ENCODE measurements at places on chromosomes 12 and 14. TPM values are rescaled to one million over a fixed set of nuclear protein-coding genes. Genes with fewer than 3 reads are reported as not detected.

The COQ10A gene
- 28.0 TPM for total RNA-seq

GRCh38 chr12:104410786-104411185 lies 46.0 kb upstream of the CHST11 start:
- DNase-seq: no peak

The GLI1 gene
- not detected for total RNA-seq

The SERPINA12 gene
- not detected for total RNA-seq

The NGB gene
- total RNA-seq: not detected

DNA sequence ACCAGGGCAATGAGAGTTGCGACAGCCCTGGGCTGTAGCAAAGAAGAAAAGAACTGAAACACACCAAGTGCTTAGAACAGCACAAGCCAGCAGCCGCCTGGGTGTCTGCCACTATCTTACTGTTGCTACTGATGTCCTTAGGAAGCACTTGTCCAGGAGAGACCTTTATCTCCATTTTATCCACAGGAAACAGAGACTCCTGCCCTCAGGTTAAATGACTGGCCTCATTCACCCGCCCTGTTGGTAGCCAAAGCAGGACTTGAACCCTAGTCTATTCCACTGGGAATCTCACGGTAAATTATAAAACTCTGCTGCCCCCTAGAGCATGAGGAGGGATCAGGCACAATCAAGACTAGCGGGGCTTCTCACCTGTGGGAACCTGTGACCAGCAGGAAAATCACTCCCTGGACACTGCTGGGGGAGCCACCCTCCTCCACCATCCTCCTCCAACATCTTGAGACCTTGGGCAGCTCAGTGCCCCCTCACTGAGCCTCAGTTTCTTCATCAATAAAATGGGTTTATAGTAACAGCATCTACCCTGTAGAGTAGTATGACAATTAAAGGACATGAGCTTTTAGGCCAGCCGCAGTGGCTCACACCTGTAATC lies 20.5 kb upstream of the TESC start:
- DNase-seq: peak; percentile 34

All from body of pancreas (tissue), 4 donors.